ENCODE measurements at places on chromosomes 16 and 17.
A peak's percentile ranks its signal among the peaks of the same experiment; 100 is the strongest.

DNA sequence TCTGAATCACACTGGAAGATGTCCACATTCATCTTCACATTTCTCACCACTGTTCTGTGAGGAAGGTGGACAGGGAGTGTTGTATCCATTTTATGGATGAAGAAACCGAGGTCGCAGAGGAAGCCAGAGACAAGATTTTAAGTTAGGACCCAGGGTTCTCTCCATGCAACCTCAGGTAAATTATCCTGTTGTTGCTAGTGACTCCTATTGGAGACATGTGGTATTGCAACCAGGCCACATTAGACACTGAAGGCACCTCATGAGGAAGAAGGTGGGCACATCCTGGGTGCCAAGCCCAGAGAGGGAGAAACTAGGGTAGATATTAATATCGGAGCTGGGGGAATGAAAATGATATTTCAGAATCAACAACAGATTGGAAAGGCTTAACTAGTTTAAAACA, 8.5 kb upstream of the WNT9B start:
- DNase-seq, result no peak

DNA sequence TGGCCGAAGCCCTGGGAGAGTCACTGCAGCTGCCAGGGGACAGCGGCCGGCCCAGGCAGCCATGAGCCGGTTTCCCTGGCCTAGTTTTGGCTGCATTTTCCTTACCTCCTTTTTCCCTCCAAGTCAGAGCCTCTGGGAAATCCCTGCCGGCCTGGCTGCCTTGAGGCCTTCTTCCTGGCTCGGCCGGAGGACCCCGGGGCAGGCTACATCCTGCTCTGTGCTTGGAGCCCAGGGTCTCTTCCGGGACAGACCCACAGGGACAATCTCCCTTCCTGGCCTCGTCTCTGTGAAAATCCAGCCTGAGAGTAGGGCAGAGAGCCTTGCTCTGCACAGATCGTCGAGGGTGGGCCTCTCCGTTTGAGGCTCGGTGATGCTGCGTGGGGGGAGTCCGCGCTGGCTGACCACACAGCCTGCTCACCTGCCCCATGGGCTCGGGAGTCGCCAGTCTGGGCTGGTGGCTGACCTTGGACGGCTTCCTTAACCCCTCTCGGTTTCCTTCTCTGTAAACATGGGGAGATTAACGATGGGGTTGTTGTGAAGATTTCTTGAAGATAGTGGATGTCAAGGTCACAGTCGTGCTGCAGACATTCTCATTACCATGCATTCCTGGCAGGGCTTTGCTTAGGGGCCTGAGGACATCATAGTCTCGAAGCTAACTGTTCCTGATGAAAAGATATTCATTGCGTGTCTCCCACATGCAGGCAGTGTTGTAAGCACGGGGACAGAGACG, 34.8 kb upstream of the CIBAR2 start:
- DNase-seq, result no peak

DNA sequence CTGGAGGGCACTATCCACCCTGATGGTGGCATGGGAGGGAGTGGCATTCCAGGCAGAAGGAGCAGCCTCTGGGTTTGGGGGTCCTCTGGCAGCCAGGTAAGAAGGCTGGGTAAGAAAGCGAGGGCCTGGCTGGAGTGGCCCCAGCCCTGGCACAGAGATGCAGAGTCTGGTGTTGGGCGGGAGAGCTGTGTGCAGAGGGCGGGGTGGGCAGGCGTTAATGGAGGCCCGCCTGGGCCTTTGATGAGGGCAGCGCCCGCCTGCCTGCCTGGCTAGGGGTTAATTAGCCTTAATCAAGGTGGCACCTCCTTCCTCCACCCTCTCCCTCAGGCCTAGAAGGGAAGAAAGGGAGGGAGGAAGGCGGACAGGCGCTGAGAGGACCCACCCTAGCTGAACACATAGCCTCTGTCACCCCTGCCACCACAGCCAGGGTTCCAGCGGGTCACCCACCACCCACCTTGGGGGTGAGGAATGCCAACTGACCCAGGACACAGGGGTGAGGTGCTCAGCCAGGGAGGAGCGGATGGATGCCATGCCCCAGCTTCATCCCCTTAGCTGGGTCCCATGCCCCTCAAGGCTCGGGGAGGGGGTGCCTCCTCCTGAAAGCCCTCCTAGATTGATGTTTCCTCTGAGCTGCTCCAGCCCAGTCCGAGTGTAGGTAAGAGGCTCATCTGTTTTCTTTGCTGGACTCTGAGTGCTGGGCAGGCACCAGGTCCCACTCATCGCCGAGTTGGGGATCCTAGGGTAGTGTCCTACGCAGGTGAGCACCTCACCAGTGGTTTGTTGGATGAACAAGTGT, 13.4 kb upstream of the FAM83G start:
- no peak for DNase-seq

GRCh38 chr16:89410794-89411309, 79.5 kb downstream of the ANKRD11 start:
- peak; percentile 61 for DNase-seq

DNA sequence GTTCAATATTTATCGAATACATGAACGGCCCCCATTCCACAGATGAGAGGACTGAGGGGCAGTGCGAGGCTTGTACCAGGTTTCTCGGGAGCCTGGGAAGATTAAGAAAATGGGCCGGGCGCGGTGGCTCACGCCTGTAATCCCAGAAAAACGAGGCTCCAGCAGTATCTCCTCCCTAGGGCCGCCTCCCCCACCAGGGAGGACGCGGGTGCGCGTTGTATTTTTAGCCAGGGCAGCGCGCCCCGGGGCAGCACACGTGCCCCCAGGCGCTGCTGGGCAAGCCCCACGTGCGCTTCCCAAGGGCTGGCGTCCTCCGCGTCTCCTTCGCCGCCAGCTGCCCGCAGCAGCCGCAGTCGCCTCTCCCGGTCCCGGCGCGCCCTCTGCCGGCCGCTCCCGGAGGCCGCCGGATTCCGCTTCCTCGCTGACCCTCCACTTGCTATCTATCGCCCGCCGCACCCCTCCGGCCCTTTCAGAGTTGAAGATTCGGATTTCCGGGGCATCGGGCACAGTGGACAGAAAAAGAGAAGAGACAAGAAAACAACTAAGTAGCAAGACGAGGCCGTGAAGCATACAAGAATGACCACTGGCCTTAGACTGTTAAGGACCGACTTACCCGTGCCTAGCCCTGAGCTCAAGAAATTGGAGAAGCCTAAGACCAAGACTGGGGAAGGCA, 1.9 kb upstream of the YBX2 start:
- DNase-seq, result no peak

DNA sequence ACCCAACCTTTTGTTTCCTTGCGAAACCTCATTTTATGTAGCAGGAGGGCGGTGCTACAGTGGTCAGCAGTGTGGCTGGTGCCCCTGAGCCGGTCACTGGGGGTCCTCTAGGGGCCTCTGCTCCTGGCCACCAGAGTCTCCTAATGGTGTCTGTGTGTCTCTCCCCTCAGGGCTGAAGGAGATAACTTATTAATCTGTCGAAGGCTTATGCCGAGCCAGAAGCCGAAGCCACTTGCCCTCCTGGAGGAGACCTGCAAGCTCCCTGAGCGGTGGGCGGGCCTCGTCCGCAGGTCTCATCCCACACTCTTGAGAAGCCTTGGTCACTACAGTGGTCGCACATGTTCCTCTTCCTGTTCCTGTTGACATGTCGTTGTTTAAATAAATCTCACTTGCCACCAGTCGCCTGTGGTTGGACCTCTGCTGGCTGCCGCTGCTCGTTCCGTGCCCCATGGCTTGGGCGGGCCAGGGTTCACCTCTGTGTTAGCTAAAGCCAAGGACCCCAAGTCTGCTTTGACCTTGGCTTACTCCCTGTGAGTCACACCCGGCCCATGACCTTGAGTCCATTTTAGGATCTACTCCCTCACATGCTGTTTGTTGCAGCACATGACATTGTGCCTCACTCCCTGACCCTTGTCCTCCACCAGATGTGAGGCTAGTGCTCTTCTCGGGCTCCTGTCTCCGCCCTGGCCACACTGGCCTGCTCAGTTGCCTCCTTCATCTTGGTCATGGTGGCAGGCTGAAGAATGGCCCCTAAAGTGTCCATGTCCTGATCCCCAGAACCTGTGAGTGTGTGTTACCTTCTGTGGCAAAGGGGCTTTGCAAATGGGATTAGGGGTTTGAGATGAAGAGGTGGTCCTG, 38.7 kb upstream of the AQP8 start:
- no peak for DNase-seq

DNA sequence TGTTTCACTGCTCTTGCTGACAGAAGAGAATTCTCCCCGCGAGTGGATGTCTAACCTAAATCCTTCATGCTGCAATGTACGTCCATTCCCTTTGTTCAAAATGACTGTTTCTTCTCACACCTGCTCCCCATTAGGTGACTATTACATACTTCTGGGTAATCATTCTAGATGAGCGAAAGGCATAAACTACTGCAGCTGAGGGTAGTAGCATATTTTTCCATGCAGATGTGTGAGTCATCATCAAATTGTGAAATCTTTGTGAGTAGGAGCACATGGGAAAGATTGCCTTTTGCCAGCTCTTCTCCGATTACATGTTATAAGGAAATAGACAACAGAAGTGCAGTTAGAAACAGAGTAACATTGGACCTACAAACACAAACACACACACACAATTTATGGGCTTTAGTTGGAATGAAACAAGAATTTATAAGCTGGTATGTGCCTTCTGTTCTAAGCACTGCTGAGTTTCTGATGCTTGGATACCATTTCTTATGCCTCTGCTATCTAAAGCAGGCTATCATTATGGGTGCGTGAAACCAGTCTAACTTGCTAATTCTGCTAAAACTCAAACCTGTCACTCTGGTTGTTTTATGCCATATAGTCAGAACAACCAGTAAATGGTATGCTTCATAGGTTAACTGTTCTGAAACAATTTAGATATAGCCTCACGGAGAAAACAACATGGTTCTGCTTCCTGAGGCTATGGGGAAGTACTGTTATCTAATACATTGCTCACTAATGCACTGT, 346.9 kb upstream of the PSMD7 start:
- peak; percentile 96 for DNase-seq

- DNase-seq, result no peak
These were observed 46.5 kb upstream of the CPNE2 start for GRCh38 chr16:57045694-57046381.

DNA sequence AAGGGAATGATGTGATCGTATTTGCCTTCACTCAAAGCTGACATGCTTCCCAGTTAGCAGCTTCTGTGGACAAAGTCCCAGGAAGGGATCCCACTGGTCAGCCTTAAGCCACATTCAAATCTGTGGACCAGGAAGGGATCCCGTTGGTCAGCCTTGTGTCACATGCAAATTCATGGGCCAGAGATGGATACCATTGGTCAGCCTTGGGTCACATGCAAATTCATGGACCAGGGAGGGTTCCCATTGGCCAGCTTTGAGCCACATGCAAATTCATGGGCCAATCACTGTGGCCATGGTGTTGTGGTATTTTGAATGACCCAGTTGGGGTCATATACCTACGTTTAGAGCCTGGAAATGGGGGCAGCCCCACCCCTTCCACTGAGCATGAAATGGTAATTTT, 201.6 kb downstream of the HS3ST4 start:
- DNase-seq, result no peak

GRCh38 chr17:19386974-19387920, at the start of gene MFAP4:
TSS of gene MFAP4 (minus strand) at chr17:19387190. CDS start at chr17:19387155, 35 bp downstream.
- DNase-seq, result peak; percentile 73

DNA sequence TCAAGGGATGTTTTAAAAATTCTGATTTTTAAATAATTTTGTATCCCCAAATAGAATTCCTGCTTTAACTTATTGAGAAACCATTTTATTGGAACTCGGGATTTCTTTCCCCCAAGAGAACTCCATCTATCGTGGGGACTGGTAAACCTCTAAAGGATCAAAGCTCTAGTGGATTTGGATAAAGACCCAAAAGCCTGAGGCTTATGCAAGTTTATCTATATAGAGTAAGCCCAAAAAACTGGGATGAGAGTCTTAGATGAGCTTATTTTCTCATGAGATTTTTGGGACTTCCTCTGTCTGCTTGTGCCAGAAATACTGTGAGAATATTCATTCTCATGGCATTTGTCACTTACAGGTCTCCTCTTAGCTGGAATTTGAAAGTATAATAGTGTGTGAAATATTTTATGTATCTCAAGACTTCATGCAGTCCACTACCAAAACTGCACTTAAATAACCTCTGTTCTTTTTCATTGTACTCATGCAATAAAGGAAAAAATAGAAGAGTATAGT, 333.1 kb downstream of the BCAS3 start:
- no peak for DNase-seq

GRCh38 chr16:27974896-27975540, 88.5 kb downstream of the GSG1L start:
- DNase-seq, result no peak

DNA sequence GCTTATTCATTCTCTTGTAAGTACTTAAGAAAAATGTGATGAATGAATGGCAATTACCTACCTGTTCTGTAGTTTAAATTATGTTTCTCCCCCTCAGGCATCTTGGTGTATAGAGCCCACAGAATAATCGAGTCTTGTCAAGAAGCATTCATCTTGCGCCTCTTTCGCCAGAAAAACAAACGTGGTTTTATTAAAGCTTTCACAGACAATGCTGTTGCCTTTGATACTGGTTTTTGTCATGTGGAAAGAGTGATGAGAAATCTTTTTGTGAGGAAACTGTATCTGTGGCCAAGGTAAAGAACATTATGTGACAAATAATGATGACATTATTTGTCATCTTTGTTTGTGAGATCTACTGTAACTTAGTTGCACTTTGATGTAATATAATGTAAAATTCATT, 6.5 kb downstream of the ERCC4 start:
- DNase-seq, result no peak

DNA sequence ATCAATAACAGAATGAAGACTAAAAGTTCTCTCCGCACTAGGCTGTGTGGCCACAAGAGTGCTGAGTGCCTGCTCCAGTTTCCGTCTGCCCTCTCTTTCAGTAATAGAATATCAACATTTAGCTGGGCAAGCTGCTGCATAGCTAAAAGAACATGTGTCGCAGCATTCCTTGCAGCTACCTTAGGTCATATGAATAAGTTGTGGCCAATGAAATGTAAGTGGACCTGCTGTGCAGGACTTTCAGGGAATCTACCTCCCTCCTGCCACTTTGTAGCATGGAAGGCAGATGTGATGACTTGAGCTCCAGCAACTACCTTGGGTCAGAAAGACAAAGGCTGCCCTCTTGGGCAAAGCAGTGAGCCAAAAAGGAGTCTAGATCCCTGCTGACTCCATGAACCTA, 25.4 kb downstream of the SLC39A11 start:
- no peak for DNase-seq

GRCh38 chr16:25370541-25370940, 112.9 kb upstream of the ZKSCAN2 start:
- no peak for DNase-seq

DNA sequence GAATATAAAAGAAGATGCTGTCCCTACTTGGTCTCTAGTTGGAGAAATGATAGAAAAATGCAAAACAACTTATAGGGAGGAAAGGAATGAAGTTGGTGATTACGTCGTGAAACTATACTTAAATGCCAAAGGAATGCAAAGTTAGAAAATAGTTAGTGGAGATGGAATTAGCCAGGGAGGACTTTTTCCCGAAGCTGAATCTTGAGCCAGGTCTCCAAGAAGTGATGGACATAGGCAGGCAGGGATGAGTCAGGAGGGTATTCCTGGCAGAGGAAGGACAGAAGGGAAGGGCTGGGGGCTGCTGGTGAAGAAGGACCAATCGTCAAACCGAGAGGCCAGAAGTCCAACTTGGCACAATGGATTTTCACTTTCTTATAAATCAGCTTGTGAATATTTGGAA, 1.8 kb downstream of the SNTB2 start:
- DNase-seq, result no peak

Data from AG09309 (cell line).